ELR (cell line): ENCODE measurements at places on chromosomes 1 and 21.

DNA sequence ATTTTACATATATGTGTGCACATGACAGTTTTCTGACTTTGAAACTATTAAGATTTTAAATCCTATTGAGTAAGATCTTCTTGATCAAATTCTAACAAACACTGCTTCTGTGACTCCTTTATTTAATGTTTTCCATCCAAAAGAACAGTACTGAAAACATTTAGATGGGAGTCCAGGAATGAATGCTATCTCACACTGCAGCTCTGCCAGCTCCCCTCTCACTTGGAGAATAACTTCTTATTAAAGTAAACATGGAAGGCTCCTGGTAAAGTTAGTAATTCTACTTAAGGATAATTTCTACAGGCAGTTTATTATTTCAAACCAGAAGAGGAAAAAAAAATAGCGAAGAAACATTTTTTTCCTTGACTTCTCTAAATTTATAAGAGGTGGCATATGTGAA lies 349.1 kb downstream of the DPYD start:
- DNase-seq = no peak

GRCh38 chr1:23561076-23561812 lies 1.9 kb upstream of the ID3 start:
- DNase-seq = no peak

DNA sequence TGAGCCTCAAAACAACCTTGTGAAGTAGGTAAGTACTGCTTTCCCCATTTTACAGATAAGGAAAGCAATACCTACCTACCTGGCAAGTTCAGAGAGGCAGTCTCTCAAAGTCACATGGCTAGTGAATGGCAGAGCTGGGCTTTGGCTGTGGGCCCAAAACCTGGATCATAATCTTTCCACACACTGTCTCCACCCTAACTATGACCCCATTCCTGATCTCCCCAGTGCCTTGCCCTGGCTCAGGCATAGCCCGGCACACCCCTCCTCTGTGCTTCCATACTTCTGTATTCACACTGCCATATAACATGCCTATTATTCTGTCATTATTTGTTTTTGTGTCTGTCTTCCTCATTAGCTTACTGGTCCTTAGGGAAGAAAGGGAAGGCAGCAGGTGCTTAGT lies 15.9 kb downstream of the GNG12 start:
- no peak for DNase-seq

- DNase-seq = no peak
Observed at GRCh38 chr1:161985301-161985822, 38.3 kb downstream of the OLFML2B start.

DNA sequence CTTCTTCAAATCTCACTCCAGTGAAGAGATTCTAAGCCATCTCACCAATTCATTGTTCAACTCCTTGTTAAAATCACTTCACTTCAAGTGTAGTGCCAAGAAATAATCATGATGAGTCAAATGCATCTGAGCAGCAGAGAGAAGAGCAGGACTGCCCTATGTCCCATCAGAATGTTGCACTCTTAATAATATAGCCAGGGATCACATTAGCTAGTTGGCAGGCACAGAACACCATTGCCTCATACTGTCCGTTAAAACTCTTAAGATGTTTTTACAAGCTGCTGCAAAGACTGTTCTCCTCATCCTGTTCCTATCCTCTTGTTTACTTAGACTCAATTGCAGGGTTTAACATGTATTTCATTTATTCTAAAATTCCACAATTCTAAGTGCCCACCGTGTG lies 432.9 kb downstream of the PLPP3 start:
- DNase-seq = no peak

GRCh38 chr1:175548774-175549173 lies 194.6 kb downstream of the TNR start:
- DNase-seq = no peak

GRCh38 chr1:203934027-203934426 lies 72.6 kb downstream of the SNRPE start:
- DNase-seq = peak; percentile 59

GRCh38 chr1:93668121-93668520 lies 13.5 kb downstream of the BCAR3 start:
- DNase-seq = no peak

DNA sequence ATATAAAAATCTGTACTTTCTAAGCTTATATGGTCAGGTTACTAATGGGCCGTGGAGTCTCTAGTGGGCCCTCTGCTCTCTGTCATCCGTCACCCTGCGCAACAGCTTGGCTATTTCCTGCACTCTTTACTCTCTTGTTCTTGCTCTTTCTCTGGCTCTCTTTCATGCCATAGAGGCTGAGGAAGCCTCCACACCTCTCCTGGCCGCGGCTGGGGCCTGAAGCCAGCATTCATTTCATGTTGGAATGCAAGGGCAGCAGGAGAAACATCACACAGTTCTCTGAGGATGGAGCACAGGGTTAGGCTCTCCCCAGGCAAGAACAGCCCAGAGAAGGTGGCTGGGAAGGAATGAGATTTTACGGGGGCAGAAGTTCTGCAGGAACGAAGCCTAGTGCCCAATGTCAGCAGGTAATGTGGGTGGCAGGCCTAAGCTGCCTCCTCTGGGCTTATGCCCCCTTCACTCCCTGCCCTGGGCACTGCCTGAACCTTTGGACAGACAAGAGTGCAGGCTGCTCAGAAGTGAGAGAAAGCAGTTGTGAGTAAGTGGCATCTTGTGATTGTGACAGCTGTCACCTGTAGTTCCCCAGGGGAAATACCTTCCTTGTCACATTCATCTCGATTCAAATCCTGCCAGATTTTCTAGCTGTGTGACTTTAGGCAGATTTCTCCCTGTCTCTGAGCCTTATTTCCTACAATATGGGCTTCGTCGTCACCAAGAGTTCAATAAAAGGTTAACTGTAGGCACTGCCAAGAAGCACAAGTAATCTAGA lies 3.6 kb upstream of the FHAD1 start:
- DNase-seq = no peak
